ENCODE measurements at places on chromosomes 6 and 20.

- no peak for DNase-seq
Observed at GRCh38 chr20:19978511-19979210, 38.5 kb upstream of the NAA20 start.

DNA sequence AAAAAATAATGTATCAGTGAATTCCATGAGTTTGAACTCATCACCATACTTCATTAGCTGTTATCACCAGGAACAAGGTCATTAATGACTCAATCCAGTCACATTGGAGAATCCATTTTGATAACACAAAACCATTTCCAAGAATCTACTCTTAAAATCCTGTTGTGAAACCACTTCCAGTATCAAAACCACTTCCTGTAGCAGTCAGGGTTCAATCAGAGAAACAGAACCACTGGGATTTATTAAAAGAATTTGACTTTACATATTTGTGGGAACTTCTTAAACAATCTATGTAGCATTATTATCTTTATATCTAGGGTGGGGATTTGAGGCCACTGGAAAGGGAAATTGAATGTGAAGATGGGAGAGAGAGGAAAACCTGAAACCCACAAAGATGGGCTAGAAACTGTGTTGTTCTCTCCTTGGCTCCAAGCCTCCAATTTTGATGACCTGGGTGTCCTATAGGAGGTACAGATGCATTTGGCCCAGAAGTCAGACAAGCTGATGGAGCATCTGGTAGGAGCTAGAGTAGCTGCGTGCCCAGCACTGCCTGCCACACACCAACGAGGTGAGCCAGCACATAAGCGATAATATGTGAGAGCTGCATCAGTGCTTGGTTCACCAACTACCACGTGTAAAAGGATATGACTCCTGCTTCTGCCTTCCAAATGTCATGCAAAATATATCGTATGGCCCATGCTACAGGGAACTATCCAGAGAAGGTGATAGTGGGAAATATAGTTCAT is 117.0 kb downstream of the TMEM200A start:
- no peak for DNase-seq

- no peak for DNase-seq
Observed at GRCh38 chr6:25984265-25984664, 21.7 kb downstream of the TRIM38 start.

DNA sequence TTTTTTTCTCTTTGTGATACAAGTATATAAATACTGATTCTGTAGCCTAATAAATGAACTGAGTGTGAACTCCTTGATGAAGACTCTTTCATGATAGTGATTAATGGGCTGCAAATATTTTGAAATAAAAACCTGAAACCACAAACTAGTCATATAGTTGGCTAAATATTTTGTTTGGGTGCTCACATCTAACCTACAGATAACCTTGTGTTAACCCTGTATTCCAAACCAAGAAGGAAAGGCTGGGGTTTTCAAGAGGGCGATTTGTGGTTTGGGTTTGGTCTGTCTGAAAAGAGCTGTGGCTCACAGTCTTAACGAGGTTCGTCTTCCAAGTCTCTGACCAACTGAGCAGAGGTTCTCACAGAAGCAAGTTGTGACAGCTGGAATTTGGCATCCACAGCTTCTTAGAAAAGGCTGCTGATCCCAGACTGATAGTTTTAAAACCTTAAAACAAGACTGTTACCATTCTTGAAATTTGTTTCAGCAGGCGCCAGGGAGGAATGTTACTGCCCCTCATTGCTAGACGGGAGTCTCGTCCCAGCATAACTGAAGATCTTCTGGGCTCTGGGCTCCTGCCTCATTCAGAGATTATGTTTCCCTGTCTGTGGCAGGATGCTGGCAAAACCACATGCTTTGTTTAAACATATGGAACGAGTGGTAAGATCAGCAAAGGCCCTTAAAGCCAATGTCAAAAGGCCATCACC is 736.4 kb upstream of the MARCKS start:
- DNase-seq: no peak

GRCh38 chr6:115159733-115160132 is 816.9 kb upstream of the HS3ST5 start:
- no peak for DNase-seq

- DNase-seq: no peak
Observed at GRCh38 chr20:32675223-32675975, 1.7 kb upstream of the C20orf203 start.

- DNase-seq: peak; percentile 50
Observed at GRCh38 chr6:73134588-73134987, 90.7 kb downstream of the KHDC1L start.

- no peak for DNase-seq
Observed at GRCh38 chr6:103617642-103618041, 1242.1 kb downstream of the HACE1 start.

- DNase-seq: no peak
Observed at GRCh38 chr6:3724451-3725144, 26.9 kb downstream of the PXDC1 start.

DNA sequence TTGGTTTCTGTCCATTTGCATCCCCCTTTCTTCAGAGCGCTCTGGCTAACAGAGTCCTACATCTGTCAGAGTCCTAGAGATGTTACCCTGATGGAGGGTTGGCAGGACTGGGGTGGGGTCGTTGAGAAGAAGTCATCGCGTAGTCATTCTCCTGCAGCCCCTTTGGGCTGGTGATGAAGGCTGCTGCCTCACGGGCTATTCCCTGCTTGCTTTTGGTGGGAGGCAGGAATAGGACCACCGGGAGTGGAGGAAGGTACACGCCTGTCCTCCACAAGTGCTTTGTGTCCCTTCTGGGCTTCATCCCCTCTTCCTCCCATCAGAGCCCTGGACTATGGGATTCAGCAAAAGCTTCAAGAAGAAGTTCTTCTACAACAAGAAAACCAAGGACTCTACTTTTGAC is 20.9 kb downstream of the CCDC167 start:
- DNase-seq: no peak

GRCh38 chr20:58223358-58223941 is 5.0 kb downstream of the ANKRD60 start:
- no peak for DNase-seq

- DNase-seq: no peak
Observed at GRCh38 chr6:161238500-161238899, 35.4 kb downstream of the AGPAT4 start.

DNA sequence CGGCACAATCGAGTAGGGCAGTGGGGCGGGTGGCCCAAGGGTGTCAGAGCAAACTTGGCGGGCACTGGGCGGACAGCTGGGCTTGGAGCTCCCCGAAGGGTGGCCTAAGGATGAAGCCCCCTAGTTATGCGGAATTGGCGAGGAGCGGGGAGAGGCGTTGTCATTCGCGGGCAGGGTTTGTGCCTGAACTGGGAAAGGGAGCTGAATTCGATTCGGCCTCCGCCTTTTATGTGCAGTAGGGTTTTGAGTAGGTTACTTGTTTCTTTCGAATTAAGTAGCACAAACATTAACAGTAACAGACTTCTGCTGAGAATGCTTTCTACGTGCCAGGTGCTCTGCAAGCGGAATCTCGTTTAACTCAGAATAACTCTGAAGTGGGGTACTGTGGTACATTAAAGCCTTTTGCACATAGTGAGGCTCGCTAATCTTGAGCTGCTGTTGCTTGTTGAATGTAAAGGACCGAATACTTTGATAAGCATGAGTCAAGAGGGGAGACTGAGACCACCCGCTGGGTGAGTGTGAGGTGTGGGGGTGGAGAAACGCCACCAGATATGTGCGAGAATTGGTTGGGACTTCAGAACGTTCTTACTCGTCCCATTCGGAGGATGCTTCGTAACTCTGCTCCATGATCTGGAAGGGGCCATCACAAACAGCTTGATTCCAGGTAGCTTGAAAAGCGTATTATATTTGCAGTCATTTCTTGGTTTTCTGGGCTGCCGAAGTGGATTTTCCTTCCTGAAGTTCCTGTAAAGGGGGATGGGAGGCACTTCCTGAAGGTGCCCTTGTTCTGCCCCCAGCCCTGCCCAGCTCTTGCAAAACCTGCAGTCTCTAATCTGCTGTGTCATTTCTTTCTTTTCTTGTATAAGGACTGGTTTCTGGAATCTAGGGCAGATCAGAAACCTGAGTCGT is 833 bp downstream of the RAB5IF start:
- no peak for DNase-seq

GRCh38 chr20:46293084-46293483 is 15.2 kb downstream of the CDH22 start:
- DNase-seq: peak; percentile 43

DNA sequence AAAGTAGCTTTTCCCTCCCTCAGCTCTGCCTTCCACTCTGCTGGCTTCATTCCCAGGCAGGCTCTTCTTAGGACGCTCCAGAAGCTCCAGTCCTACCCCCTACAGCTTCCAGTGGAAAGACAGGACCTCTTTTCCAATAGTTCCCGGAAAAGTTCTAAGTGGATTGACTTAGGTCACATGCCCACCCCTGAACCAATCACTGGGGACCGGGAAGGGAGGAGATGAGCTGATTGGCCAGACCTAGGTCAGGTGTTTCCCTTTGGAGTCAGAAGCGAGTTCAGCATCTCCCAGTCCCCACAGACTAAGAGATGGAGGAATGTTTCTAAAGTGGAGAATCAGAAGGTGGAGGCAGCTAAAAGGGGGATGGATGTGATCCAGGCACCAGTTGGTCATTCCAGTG is 62.9 kb upstream of the KCNG1 start:
- no peak for DNase-seq

- DNase-seq: no peak
Observed at GRCh38 chr6:108557494-108558371, 3.0 kb upstream of the FOXO3 start.

DNA sequence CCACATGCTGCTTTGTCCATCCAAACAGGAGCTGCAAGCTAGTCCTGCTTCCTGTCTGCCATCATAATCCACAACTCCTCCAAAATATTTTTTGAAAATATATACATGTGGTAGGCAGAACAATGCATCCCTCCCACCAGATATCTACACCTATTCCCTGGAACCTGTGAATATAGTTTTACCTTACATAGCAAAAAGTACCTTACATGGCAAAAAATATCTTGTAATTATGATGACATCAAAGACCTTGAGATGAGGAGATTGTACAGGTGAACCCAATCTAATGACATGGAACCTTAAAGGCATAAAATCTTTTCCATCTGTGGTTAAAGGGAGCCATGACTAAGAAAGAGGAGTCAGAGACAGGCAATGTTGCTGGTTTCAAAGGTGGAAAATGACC is 15.3 kb upstream of the RGS17 start:
- DNase-seq: no peak

DNA sequence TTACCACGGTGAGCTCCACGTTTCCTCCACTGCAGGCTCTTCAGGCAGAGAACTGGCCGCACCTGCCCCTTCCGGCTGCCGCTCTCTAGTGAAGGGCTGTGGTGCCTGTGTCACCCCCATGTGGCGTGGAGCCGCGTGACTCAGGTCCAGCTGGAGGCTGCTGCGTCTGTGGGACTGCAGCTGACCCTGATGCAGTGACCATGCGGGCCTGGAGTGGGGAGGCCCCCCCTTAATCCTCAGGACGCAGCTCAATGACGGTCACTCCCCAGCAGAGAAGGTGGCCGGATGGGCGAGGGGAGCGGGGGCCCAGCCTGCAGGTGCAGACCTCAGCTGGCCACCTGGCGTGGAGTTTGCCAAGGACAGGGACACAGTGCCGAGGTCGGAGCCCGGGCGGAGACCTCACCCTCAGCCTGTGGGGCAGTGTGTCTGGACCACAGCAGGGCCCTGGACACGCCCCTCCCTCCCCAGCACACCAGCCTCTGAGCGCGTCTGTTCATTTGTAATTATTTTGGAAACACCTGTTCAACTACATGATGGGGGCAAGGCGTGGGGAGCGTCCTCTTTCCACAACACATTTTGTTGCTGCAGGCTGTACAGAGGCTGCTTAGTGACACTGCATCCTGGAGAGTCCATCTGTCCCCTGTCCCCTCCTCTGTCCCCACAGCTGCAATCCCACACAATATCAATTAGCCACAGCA is 10.7 kb downstream of the BHLHE23 start:
- no peak for DNase-seq

- DNase-seq: no peak
Observed at GRCh38 chr6:6861995-6862394, 245.8 kb upstream of the RREB1 start.

GRCh38 chr6:169162752-169163407 is 90.8 kb downstream of the THBS2 start:
- DNase-seq: no peak

DNA sequence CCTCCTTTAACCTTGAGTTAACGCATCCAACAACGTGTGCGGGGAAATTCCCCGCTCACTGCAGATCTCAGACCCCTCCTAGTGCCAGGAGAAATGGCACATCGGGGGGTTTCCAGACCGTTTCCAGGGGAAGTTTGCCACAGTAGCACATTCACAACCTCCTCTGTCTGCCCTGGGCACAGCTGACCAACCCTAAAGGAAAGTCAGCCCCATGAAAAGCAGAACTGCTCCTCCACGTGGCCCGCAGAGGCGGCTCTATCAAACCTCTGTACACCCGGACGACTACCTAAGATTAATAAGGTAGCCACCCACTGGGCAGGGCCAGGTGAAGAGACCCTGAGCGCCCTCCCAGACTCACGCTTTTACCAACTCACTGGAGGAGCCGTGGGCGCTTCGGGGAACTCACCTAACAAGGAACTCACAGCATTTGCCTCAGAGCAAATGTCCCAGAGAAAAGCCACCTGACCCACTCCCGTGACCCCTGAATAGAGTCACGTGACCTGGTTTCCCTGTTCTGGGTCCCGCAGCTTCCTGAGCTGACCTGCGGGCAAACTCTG is 93.1 kb downstream of the PRND start:
- DNase-seq: no peak

DNA sequence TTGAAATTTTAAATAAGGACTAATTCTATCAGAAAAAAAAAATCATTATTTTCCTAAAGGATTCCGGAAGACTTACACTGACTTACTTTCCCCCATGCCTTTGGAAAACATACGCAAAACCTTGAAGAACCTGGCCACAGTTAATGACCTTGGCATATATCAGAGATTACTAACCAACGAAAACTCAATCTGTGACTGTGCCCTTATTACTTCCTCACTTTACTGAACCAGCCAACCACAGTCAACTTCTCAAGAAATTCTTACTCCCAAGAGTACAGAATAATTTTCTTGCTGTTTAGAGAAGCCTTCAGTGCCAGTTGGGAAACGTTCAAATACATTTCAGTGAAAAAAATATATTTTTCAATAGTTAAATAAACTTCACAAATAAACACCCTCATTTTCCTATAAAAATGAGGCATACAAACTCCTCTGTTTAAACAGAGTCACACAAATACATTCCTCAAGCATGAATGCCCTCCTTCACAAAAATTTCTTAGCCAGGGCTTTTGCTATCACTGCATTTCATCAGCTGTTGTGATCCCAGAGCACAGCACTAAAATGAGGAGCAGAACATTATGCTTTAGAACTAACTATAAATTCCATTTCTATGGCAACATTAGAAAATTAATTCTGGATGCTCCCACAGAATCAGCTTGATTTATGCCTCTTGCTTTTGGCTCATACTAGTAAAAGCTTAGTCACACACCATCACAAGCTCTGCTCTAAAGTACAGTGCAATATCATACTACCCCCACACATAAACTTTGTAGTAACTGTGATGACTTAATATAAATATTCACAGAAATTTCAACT is 117.6 kb downstream of the DST start:
- DNase-seq: no peak

GRCh38 chr6:108896111-108896661 is 48.0 kb downstream of the ARMC2 start:
- no peak for DNase-seq

- DNase-seq: no peak
Observed at GRCh38 chr6:144697369-144697760, 412.2 kb downstream of the UTRN start.
